Cardiac ventricle fibroblast (primary cell): ENCODE measurements at places on chromosomes 5 and 9. TPM values are rescaled to one million over a fixed set of nuclear protein-coding genes. Genes with fewer than 3 reads are reported as not detected.

Gene PCA3
- not detected in 2 replicates for total RNA-seq

Gene DPM2
- 13.0 and 14.4 TPM in 2 replicates for total RNA-seq

Gene OGN
- 25.6 and 25.9 TPM in 2 replicates for total RNA-seq

Gene PCDHGB1
- 1.6 and 2.6 TPM in 2 replicates for total RNA-seq

Gene RMRP
- 5,423 and 6,533 TPM in 2 replicates for total RNA-seq

Gene TAS2R1
- not detected in 2 replicates for total RNA-seq

Gene CDC20B
- not detected in 2 replicates for total RNA-seq

Gene SLC6A7
- total RNA-seq: not detected in 2 replicates

Gene PCDHB9
- 0.56 and 1.0 TPM in 2 replicates for total RNA-seq
